Activated CD4-positive, alpha-beta T cell treated with anti-CD3 and anti-CD28 coated beads, Interleukin-2, amount 50 U/mL, for 1 hour (primary cell): ENCODE measurements at places on chromosomes 16 and 17.
A peak's percentile ranks its signal among the peaks of the same experiment; 100 is the strongest.

GRCh38 chr17:77374170-77374936 is 233.6 kb downstream of the SEC14L1 start:
- peak; percentile 71 for DNase-seq

DNA sequence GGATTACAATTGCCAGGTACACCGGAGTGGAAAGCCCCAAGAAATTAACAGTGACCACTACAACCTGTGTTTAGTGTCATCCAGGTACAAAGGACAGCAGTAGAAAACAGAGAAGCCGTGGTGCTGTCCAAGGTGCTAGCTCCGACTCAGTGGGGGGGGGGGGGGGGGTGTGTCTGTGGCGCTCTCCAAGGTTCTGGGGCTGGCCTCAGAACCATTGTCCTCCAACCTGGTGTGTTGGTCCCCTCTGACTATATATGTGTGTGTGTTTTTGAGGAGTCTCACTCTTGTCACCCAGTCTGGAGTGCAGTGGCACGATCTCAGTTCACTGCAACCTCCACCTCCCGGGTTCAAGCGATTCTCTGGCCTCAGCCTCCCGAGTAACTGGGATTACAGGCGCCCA is 5.8 kb upstream of the ZNF23 start:
- peak; percentile 54 for DNase-seq

DNA sequence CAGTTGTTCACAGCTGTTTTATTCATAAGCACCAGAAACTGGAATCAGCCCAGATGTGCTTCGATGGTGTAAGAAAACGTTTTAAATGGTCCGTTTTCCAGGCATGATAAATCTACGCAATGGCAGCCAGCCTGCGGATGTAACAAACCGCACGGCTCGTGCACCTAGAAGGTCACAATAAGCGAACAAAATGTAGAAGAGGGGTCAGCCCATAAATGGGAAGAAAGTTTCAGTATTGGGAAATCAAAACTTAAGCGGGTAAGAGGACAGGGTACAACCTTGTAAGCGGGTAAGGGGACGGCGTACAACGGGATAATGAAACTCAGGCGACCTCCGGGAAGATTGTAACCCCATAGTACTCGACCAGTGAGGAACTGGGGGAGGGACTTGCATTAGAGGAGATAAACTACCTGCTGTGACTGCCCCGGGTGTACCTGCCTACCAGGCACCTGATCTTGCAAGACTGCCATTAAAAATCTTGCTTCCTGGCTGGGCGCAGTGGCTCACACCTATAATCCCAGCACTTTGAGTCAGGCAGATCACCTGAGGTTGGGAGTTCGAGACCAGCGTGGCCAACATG is 66.6 kb downstream of the ANKRD11 start:
- no peak for DNase-seq

- no peak for DNase-seq
These were observed 249.2 kb downstream of the HAPSTR1 start for GRCh38 chr16:9340526-9341256.

DNA sequence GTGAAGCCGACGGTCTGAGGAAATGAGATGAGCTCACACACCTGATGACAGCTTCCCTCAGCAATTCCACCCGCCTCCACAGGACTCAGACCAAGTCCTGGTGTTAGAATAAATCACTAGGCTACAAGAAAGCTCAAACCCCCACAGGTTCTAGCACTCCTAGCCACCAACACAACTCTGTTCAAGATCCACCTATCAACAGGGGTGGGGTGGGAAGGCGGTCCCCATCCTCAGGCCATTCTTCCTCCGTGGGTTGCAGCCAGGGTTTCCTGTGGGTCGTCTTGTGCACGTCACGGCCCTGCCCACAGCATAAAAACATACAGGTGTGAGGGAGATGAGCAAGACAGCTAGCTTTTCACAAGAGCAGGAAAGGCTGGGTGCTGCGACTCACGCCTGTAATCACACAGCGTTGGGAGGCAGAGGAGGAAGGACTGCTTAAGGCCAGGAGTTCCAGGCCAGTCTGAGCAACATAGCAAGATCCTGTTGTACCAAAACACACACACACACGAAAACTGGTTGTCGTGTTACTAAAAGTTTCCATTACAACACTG is 81.1 kb downstream of the ANKRD11 start:
- DNase-seq = peak; percentile 71

- DNase-seq = no peak
These were observed 96.8 kb downstream of the GSG1L start for GRCh38 chr16:27966756-27967155.

DNA sequence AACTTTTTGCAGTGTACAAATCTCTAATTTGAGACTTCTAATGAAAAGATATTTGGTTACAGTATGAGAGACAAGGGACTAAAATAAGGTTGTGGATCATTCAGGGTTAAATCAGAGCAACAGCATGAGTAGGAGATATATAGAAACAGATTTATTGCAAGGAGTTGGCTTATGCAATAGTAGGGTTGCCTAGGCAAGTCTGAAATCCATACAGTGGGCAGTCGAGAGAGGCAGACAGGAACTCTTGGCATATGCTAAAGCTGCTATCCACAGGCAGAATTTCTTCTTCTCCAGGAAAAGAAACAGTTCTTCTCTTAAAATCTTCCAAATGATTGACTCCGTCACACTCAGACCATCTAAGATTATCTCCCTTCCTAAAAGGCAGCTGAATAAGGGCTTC is 500.8 kb downstream of the MAF start:
- DNase-seq = no peak

DNA sequence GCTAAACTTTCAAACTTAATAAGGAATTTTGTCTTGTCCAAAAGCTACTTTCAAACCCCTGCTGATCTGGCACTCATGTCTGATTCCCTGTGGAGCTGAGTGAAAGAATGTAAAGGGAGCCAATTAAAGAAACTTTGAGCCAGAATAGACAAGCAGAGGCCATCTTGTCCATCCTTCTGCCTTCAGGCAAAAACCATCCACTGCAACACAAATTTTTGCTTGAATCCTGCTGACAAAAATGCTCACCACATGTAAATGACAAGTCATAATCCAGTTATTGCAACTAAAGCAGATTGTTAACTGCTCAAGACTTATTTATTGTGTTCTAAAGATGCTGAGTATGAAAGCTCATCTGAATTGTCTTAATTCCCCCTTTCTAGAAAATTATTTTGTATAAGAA is 124.0 kb upstream of the HLF start:
- DNase-seq = no peak

DNA sequence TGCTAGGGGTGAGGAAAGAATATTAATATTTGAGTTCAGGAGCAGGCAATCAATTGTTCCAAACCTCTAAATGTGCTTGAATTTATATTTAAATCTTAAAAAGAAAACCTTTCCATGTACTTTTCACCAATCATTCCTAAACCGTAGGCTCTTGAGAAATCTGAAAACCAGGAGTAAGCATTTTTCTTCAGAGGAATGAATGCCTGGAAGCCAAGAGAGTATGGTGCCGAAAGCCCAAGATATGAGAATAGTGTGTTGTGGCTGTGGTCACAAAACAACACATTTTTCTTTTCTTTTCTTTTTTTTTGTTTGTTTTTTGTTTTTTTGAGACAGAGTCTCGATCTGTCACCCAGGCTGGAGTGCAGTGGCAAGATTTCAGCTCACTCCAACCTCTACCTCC is 37.6 kb downstream of the TEX2 start:
- DNase-seq = no peak

DNA sequence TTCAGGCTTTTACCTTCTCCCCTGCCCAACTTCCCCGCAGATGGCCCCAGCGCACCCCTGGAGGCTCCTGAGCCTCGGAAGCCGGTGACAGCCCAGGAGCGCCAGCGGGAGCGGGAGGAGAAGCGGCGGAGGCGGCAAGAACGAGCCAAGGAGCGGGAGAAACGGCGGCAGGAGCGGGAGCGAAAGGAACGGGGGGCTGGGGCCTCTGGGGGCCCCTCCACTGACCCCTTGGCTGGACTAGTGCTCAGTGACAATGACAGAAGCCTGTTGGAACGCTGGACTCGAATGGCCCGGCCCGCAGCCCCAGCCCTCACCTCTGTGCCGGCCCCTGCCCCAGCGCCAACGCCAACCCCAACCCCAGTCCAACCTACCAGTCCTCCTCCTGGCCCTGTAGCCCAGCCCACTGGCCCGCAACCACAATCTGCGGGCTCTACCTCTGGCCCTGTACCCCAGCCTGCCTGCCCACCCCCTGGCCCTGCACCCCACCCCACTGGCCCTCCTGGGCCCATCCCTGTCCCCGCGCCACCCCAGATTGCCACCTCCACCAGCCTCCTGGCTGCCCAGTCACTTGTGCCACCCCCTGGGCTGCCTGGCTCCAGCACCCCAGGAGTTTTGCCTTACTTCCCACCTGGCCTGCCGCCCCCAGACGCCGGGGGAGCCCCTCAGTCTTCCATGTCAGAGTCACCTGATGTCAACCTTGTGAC is 3.6 kb downstream of the MAPK7 start:
- DNase-seq = no peak

DNA sequence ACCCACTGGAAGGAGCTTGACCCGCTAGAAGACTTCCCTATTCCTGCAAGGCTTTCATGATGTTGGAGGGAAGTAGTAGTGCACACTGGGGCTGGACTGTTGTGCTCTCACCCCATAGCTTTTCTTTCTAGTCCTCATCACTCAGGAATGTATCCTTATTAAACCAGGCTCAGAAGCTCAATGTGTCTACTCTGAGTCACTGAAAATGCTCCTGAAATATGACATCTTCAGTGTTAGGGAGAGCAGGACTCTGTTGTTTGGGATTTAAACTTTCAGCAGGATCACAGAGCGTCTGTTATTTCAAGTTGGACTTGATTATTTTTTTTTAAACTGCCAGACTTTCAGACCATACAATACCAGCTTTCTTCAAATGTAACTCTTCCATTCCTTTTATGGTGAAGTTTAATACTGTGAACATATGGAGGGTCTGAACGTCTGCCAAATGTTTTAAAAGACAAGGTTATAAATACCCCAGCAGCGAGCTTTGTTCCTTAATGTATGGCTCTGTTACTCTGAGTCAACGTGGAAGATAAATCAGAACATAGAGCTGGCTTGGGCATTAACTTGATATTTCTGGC is 257.5 kb downstream of the CDH11 start:
- no peak for DNase-seq

GRCh38 chr17:82808006-82808405 is 31.8 kb downstream of the ZNF750 start:
- DNase-seq = no peak

GRCh38 chr17:332023-332422 is 20.6 kb downstream of the RPH3AL start:
- DNase-seq = no peak

GRCh38 chr16:1691956-1692355 is 13.9 kb downstream of the JPT2 start:
- DNase-seq = no peak

DNA sequence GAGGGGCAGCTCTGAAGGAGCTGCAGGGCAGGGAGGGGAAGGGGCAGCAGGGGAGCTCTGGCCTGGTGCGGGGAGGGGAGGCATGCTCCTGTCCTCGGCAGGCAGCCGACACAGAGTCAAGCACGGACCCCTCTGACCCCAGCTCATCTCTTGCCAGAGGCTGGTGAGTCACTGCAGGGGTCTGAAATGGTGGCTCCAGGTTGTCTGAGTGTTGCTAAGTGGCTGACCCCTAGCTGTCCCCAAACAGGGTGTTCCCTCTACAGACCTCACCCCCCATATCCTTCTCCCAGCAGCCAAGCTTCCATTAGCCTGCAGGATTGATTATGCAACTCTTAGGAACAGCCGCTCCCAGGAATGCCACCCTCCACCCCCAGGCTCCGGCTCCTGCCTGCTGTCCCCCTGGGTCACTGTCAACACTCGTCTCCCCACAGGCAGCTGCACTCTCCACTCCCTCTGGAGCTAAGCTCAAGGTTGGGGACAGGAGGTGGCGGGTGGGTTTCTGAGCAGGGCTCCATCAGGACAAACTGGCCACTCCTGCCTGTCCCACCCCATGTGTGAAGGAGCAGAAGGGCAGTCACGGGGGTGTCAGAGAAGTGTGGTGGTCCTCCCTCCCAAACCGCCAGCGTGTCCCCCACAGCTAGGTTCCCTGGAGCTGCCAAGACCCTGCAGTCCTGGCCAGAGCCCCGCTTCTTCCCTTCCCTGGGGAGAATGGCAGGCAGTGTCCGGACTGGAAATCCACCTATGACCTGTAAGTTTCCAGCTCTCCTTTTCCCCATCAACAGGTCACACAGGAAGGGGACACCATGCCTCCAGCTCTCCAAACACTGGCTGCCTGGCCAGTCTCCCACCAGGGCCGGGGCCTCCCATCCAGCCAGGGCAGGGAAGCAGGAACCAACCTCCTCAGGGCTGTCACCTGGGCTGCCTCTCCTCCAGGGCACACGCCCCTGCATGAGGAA is 1.0 kb downstream of the MYLK3 start:
- DNase-seq = no peak

DNA sequence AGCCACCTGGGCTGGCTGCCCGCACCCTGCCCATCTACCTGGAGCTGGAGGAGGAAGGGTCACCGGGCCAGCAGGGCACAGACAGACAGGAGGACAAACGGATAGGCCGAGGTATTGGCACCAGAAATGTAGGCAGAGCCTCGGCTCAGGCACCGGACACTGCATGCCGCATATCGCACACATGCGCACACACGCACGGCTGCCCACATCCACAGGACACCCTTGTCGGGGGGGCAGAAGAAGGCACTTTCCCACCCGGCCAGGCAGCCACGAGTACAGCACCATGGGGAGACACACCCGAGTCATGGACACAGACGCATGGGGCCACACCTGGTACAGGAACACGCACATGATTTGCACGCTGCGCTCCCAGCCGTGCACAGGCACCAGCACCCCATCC is 14.5 kb downstream of the CASKIN1 start:
- no peak for DNase-seq

- DNase-seq = no peak
These were observed 230.7 kb downstream of the KATNIP start for GRCh38 chr16:27780468-27781194.

DNA sequence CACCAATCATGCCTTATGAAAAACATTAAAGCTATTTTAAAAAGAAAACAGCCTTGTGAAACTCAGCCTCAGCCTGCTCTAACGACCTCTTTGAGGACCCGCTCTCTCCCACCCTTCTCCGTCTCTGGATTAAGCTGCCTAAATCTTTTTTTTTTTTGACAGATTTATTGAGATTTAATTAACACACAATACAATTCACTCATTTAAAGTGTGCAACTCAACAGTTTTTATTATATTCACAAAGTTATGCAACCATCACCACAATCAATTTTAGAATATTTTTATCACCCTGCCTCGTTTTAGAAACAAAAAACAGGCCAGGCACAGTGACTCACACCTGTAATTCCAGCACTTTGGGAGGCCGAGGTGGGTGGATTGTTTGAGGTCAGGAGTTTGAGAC is 8.4 kb downstream of the CDR2L start:
- no peak for DNase-seq

- no peak for DNase-seq
These were observed 16.7 kb downstream of the DRC7 start for GRCh38 chr16:57711346-57711745.
